ENCODE measurements at places on chromosomes 7 and 10. TPM values are rescaled to one million over a fixed set of nuclear protein-coding genes. Genes with fewer than 3 reads are reported as not detected.

LYZL2 gene
- total RNA-seq, result not detected

C10orf62 gene
- total RNA-seq, result not detected

CRYGN gene
- 0.53 TPM for total RNA-seq

STAG3 gene
- total RNA-seq, result 121 TPM

PPP1R17 gene
- total RNA-seq, result not detected

EBLN1 gene
- total RNA-seq, result not detected

EVX1 gene
- 0.07 TPM for total RNA-seq

PALS2 gene
- 26.9 TPM for total RNA-seq

NKX1-2 gene
- not detected for total RNA-seq

ANLN gene
- 49.5 TPM for total RNA-seq

AP3M1 gene
- 50.4 TPM for total RNA-seq

RELN gene
- not detected for total RNA-seq

NUTM2A gene
- 0.19 TPM for total RNA-seq

NKX2-3 gene
- total RNA-seq, result not detected

CPVL gene
- total RNA-seq, result not detected

WDR86 gene
- total RNA-seq, result 1.0 TPM

PPP1R3A gene
- total RNA-seq, result not detected

Data from activated T-cell treated with anti-CD3 and anti-CD28 coated beads, Interleukin-2, amount 50 U/mL, for 72 hours (primary cell).